ENCODE measurements at places on chromosomes 2 and 18. TPM values are rescaled to one million over a fixed set of nuclear protein-coding genes. Genes with fewer than 3 reads are reported as not detected.

DNA sequence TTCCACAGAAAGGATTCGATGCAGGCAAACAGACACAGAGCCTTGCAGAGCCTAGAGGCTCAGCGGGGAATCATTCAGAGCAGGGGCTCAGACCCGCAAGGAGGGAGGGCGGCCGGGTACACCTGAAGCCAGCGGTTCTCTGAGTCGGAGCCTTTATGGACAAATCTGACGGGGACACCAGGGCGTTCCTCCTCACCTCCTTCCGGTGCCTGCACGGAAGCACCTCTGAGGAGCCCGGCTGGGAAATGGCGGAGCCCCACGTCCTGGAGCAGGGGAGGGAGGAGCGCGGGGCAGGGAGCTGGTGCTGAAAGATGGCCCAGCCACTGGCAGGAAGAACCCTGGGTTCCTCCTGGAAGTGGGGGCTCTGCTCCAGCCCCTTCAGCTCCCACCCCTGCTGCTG, 193.5 kb upstream of the ALKAL2 start:
- no peak for DNase-seq

DNA sequence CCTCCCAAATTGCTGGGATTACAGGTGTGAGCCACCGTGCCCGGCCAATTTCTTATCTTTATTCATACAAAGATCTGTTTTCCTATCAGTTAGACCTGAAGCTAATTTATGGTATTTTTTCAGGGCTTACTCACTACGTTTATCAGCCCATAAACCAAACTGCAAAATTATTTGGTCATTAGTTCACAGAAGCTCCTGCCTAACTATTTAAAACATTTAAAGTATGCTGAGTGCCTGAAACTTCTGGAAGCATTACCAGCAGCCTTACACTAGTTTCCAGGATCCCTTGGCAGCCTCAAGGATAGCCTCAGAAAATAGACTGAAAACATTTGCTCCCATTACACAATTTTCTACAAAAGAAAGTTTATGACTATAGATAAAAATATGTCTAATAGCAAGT, 68.8 kb downstream of the GALNT13 start:
- DNase-seq = no peak

CXCR1 gene
- total RNA-seq = not detected

- DNase-seq = no peak
Observed at GRCh38 chr2:229429589-229429988, 158.5 kb upstream of the PID1 start.

SERPINB10 gene
- not detected for total RNA-seq

SLC11A1 gene
- not detected for total RNA-seq

DSC1 gene
- total RNA-seq = 0.09 TPM

All from activated naive CD4-positive, alpha-beta T cell treated with anti-CD3 and anti-CD28 coated beads, Interleukin-2, amount 50 U/mL, for 72 hours (primary cell).